ENCODE measurements at places on chromosomes 2 and 18.

DNA sequence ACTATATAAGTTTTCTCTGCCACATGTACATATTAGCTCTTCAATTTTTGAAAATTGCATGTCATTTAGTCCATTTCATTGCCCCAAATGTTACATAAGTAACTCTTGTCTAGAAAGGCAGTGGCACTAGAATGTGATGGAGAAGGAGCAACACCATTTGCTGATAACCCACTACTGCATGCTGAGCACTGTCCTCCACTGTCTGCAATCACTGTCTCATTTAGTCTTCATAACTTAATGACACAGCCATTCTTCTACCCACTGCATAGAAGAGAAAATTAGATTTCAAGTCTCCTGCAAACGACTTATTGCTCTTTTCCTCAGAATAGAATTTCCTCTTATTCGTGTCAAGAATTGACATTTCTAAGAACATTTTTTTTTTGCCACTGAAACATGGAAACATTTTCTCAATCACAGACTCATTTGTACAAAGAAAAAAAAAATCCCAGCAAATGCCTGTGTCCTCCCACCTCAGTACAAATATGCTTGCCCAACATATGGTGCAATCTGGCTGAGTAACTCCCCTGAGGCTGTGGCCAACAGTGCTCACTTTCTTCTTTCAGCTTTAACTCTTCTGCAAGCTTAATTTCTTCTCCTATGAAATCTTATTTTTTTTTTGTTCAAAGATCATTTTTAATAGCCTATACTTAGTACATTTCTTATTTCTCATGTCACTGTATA is 768.6 kb upstream of the HS6ST1 start:
- no peak for DNase-seq

DNA sequence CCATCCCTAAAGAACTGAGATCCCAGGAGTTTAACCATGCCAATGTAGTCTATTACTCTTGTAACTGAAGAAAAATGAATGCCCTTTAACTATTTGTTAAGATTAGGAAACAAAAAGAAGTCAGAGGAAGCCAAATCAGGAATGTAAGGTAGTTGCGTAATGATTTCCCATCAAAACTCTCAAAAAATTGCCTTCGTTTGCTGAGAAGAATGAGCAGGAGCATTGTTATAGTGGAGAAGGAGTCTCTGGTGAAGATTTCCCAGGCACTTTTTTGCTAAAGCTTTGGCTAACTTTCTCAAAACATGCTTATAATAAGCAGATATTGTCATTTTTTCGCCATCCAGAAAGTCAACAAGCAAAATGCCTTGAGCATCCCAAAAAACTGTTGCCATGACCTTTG is 224.0 kb upstream of the SIX2 start:
- no peak for DNase-seq

DNA sequence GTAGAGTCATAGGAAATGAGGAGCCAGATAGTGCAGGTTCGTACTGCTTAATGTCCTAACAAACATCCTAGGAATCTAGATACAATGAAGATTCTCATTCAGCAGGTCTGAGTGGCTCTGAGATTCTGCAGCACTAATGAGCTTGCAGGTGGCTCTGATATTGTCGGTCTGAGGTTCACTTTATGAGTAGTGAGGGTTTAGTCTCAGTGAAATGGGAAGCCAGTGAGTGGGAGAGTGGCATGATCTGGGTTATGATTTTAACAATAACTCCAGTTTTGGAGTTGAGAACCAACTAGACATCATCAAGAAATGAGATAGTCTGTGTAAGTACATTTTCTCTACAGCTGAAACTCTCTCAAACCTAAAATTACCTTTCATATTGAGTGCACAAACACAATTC is 166.8 kb upstream of the SP5 start:
- DNase-seq = no peak

GRCh38 chr2:144671695-144672455 is 152.0 kb upstream of the ZEB2 start:
- no peak for DNase-seq

GRCh38 chr2:118269408-118270051 is 181.3 kb downstream of the INSIG2 start:
- no peak for DNase-seq
